C1 segment of cervical spinal cord (tissue), 14 donors: ENCODE measurements at places on chromosomes 4 and X.

DNA sequence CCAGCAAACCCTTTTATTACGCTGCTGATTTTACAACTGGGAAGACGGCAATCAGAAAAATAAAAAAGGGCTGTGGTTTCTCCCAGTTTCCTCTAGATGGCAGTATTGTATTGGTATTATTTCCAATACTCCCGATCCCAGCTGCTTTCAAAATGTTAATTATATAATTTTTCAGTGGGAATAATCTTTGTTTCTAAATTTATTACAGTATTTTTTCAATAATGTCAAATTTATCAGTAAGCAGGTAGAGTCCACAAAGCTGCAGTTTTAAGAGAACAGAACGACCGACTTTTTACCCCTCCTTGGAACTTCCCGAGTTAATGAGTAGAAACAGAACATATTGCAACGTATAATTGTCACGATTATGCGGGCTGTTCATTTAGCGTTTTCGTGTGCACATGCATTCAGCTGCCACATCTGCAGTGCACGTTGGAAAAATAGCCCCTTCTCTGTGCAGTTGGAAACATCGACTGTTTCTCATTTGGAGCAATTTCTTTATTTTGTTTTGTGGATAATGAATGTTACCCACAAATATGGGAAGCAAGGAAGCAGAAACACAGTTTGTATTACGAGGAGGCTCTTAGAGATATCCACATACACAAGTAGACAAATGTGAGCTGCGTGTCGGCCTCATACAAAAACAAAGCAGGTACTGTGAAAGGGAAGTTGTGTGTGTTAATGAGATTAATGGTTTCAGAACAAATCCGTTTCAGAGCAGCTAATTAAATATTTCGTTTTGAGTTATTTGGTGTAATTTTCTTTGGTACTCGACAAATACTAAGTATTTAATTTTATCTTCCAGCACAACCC, 188.0 kb downstream of the STIM2 start:
- no peak for DNase-seq

- no peak for DNase-seq
Measured at GRCh38 chr4:159141193-159141592, 38.3 kb downstream of the RAPGEF2 start.

- no peak for DNase-seq
Measured at GRCh38 chr4:166987026-166987425, 247.3 kb downstream of the SPOCK3 start.

GRCh38 chr4:10421344-10422055, 35.7 kb downstream of the ZNF518B start:
- no peak for DNase-seq

GRCh38 chrX:29299684-29300083, 712.4 kb downstream of the IL1RAPL1 start:
- DNase-seq: no peak

GRCh38 chr4:1241936-1242505, 6.9 kb downstream of the CTBP1 start:
- DNase-seq: peak; percentile 40

- no peak for DNase-seq
Measured at GRCh38 chr4:187615972-187616371, 379.6 kb upstream of the ZFP42 start.

DNA sequence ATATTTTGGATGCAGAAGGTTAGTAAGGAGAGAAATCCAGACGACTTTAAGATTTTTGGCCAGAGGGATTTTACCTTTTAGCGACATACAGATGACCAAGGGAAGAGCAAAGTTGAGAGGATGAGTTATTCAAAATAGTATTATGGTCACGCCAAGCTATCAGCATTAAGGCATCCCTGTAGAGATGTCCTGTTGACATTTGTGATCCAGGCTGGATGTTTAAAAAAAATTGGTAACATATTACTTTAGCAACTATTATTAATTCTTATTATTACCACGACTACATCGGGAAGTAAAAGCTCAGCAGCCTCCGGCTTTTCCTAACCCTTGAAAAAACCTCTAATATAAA, 562 bp upstream of the OSTC start:
- no peak for DNase-seq

GRCh38 chr4:153592064-153592463, 92.0 kb upstream of the TLR2 start:
- DNase-seq: no peak

GRCh38 chr4:187577941-187578480, 417.6 kb upstream of the ZFP42 start:
- DNase-seq: no peak

GRCh38 chrX:39603230-39603629, 494.5 kb downstream of the BCOR start:
- no peak for DNase-seq

DNA sequence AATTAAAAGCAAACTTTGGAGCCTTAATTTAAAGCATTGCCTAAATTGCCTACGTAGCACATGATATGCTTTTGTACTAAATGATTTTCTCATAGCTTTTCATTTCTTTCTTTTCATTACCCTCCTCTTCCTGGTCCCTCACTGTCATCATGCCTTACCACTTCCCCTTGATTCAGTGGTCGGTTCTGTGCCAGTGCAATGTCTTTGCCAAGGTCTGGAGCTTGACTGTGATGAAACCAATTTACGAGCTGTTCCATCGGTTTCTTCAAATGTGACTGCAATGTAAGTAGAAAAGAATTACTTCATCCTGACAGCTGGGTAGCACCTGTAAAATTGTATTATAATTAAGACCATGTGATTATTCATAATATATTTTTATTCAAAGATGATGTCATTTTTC, 72.5 kb downstream of the C4orf46 start:
- DNase-seq: no peak

DNA sequence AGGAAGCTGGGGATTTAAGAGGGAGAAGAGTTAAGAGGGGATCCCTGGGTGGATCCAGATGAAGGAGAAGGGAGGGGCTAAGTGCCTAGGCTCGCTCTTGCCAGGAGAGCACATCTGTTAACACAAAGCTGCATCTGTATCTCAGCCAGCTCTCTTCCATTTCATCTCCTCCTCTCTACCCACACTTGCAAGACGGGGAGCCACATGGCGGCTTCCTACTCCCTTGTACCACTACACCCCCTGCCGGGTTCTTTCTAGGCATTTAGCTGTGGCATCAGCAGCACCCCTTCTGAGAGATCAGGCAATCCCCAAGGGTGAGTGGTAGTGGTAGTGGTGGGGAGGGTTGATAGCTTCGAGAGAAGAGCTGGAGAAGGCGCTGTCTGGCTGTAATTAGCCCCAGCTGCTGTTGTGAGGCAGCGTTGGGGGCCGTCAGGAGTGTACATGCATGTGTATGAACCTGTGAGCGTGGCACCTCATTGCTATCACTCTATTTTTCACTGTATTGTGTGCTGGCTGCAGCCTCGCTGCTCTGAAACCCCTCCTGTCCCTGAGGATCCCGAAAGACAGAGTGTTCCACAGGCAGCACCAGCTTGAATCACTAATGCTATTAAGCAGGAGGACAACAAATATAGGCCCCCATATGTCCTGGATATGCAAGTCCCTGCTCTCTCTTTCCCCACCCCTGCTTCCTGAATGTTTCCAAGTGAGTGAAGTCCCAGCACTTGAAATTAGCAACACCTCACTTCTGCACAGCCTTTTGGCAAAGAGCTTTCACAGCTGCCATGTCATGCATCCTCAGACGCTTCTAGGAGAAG, 73.7 kb downstream of the RTL9 start:
- DNase-seq: no peak

DNA sequence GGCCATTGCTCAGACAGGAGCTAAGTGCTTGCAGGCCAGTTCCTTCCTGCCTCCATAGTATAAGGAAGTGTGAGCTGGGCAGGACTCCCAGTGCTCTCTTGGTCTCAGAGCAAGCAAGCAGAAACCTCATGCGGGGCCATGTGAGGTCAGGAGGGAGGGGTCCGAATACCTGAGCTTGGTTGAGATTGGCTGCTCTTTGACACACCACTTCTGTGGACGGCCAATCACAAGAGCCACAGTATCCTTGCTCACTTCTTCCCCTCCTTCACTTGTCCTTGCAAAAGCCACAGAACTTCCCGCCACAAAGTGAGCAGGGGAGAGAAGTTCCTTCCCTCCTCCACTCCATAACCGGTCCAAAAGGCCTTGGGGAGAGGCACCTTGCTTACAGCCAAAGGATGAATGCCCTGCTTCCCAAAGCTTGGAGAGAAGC, 56.7 kb downstream of the PRPS1 start:
- peak; percentile 18 for DNase-seq

GRCh38 chrX:116276261-116276660, 105.7 kb downstream of the AGTR2 start:
- DNase-seq: no peak

DNA sequence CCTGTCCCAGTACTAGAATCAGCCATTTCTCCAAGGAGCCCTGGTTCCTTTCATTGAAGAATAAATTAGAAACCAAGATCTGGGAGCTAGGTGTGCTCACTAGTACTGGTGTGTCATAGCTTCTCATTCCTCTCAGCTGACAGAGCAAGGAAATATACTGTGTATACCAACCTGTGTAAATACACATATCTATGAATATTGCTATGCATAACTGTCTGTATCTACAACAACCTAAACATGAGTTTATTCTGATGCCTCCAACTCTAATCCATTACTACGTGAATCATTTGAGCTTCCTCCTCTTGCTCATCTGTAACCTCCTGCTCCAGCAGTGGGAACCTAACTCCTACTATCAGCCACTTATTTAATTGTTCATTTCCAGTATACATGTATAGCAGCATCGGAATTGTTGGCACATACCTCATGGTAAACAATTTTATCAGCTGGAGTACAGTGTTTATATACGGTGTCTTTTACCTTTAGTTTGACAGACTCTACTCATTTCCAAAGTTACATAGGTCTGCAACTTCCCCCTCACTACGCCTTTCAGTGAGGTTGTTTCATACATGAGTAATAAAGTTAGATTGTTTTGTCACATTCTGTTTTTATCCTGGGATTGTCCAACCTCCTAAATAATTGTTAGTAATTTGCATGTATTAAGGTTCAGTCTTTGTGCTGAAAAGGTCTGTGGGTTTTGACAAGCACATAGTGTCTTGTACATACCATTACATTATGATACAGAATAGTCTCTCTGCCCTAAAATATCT, 7.1 kb upstream of the SCRG1 start:
- no peak for DNase-seq

DNA sequence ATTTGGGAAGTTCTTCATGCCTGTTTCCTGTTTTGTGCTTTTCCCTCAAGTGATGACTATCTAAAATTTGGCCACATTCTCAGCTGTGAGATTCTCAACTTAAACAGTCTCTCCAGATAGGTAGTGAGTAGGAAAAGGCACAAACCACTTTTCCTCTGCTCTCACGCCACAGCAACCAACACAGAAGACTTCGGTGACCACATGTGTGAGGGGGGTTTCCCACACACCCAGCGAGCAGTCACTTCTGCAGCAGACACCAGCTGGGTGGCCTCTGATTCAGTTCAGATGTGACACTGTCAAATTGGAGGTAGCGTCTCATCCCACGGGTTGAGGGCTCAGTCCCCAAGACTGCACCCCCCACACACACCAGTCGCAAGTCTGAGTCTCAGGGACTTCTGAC, 25.1 kb upstream of the CLDN34 start:
- DNase-seq: no peak

DNA sequence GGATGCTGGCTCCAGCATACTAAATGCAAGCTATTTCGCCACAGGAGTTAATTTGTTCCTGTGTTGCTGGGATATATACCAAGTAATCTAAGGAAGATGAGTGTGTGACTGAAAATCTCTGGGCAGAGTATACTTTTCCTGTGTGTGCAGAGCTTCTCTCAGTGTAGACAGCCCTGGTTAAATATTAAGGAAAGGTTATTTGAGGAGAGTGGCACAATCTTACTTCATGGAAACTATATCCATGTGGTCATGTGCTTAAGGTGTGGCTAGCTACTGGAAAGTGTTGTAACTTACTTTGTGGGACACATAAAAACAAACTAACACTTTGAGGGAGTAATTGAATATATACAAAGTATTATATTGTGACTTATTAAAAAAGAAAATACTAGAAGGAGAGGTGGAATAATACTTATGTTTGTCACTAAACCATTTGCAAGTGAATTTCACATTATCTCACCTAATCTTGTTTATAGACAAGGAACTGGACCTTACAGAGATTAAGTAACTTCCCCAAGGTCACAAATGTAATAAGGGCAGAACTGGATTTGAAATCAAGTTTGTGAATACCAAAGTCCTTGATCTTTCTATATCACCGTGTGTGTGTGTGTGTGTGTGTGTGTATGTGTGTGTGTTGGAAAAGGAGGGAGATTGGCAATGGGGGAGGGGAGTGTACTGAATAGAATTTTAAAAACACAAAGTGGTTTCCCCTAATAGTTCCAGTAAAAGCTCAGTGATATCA, 408.2 kb upstream of the NR3C2 start:
- no peak for DNase-seq
